ENCODE measurements at places on chromosomes 11 and 22.
A peak's percentile ranks its signal among the peaks of the same experiment; 100 is the strongest.

DNA sequence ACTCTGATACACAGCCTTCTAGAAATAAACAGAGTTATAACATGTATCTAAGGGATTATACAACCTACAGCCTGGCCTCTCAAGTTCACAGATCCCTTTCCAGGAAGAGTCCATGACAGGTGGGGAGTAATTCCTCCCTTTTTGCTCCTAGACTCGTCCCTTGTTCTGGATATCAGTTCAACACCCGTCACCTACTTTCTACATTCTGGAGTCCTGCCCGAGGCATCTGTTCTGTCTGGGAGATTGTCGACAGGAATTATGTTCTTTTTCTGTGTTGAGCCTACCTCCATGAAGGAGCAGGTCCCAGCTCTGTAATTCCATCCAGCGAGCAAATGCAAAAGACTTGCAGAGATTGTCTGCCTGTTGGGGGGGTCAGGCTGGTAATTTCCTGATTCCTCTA lies 224.6 kb upstream of the NTM start:
- no peak for DNase-seq

DNA sequence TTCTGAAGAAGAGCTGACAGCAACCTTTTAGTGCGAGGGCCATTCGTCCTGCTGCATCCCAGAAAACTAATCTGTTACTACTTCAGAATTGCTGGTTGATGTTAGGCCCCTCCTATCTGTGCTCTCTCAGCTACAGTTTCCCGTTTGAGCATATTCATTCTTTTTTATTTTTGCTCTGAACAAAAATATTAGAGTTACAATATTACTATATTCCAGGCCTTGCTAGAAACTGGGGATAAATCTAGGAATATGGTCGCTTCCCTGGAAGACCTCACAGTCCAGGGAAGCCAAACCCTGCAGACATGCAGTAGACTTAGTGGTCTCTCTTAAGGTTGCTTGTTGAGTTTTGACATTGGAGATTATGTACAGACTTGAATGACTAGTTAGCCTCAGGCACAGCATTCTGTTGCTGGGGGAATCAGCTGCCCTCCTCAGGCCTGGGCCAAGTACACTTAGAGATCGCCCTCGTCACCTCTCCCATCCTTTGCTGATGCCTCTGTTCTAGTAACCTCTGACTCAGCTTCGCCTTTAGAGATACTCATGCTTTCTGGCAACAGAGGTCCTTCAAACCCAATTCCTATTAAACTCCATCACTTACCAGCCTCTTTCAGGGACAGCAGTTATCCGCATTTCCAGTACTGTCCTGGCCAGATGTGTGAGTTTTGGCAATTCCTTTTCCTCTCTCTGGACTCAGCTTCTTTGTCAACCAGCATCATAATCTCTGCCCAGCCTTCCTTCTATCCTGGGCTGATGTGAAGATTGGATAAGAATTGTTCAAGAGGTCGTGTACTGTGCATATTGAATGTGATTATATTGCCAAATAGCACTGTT lies 698 bp upstream of the ANAPC15 start:
- no peak for DNase-seq

DNA sequence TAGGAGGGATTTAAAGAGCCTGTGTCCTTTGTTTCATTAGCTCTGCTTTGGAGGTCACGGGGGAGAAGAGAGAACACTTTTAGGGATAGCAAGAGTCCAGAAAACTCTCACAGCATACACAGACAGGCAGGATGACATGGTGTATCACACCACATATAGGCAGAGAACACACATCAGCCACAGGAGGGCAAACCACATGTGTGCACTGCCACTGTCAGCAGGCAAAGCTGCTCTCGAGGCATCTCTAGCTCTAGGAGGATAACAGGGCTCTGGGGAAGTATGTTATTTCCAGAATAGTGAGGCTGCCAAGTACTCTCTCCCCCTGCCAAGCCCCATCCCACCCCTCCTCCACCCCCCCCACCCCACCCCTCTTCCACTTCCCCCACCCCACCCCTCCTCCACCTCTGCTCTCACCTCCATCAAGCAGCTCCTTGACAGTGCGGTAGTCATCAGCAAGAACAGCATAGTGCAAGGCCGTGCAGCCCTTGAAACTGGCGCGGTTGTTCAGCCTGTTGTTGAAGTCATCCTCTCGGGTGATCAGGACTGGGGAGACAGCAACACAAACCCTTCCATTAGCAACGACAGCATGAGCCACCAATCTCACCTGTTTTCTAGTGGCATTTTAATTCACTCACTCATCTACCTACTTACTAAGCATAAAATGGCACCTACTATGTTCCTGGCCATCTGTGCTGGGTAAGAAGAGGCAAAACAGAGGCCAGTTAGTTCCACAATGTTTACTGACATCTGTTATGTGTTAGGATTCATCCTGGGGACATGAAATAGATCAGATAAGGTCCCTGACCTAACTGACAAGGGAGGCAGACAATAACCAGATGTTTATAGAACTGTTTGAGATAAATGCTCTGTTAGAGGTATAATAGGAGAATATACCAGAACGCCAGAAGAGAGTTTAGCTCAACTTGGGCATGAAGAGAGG lies 75.6 kb downstream of the CLPB start:
- no peak for DNase-seq

- DNase-seq = no peak
Observed at GRCh38 chr11:115910379-115910778, 406.2 kb upstream of the CADM1 start.

GRCh38 chr11:61815790-61816735 lies 740 bp downstream of the FADS1 start:
- peak; percentile 63 for DNase-seq

DNA sequence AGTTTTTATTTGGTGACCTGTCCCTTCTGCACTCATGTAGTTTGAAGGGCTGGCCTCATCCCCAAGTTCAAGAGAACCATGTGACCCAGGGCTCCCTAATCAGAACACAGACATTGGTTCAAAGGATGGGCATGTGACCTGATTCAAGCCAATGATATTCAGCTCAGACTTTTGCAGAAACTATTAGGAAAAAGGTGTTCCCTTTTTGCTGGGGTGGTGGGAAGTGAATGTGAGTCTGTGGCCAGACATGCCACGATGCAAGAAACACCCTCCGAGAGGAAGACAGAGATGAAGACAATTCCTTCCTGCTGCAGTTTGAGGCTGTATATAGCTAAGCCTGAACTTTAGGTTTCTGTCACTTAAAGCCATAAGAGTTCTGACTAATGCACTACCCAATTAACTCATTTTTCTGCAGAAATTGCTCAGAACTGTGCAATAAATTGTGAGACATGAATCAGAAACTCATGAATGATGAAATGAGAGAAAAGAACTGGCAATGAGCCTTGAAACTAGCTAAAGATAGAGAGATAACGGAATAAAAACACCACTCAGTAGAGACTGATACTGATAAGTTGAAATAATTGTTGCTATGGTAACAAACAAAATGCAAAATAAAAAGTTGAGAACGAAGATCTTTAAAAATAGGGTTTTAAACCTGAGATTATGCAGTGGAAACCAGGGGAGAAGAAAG lies 9.2 kb upstream of the MAPK1 start:
- peak; percentile 44 for DNase-seq

DNA sequence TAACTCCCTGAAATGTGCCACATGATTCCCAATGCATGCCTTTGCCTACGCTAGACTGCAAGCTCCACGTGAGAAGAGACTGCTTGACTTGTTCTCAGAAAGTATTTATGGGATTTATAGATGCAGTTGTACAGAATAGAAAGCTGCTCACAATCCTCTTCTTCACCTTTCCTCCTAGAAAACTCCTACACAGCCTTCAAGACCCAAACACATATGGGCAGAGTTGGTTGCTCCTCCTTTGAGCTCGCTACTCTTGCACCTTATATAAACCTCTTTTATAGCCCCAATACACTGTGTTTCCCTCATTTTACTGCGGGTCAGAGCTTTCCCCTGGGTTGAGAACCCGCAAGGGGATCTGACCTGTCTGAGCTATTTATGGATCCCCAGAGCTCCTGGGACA lies 16.4 kb downstream of the C1QTNF6 start:
- DNase-seq = no peak
